ENCODE measurements at places on chromosomes 5 and 9. TPM values are rescaled to one million over a fixed set of nuclear protein-coding genes. Genes with fewer than 3 reads are reported as not detected.

GRCh38 chr5:156927545-156927944 lies 35.5 kb downstream of the TIMD4 start:
- no peak overlapping the region for H3K4me3 ChIP-seq
- H3K4me1 ChIP-seq, result no peaks in the 10 kb centered on the region
- H3K27ac ChIP-seq, result no peak overlapping the region
- DNase-seq, result no peak
- peaks cover 4% of the 10 kb centered on the region for H3K36me3 ChIP-seq

The TEX48 gene
- total RNA-seq, result not detected

DNA sequence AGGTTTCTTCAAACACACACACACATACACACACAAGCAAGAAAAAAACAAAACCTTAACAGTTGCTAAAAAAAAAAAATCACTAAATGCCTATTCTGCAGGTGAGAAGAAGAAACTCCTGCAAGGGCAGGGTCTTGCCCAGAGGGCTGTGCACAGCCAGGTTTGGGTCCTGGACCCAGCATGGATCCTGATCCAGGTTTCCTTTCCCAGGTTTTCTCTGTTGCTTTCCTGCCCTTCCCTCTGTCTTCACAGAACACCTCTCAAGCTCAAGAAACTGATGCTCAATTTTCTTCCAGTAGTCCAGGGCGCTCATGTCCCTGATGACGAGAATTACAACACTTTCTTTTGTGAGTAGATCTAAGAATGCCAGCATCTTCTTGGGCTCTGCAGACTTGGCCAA lies 136.6 kb downstream of the PAX5 start:
- H3K27ac ChIP-seq, result no peak overlapping the region
- no peak for DNase-seq
- H3K27me3 ChIP-seq, result peaks cover 80% of the 10 kb centered on the region
- H3K36me3 ChIP-seq, result no peaks in the 10 kb centered on the region
- no peak overlapping the region for H3K4me3 ChIP-seq
- H3K4me1 ChIP-seq, result no peaks in the 10 kb centered on the region

DNA sequence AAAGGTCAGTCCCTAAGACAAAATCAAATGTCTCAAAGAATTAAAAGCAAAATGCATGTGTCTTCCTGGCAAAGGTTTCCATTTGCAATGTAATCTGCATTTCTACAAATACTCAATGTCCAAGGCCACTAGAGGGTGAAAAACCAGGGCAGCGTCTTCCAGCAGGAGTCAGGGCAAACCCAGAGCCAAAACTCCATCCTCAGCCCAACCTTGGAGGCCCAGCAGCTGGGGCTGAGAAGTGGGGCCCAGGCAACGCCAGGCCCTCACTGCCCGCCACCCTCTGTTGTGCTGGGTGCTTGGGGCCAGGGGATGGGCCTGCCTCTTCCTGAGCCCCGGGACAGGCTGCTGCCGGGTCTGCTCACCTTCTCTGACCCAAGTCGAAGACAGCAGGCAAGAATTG lies 200.1 kb downstream of the PAX5 start:
- H3K36me3 ChIP-seq, result no peaks in the 10 kb centered on the region
- peaks cover 38% of the 10 kb centered on the region for H3K27me3 ChIP-seq
- H3K27ac ChIP-seq, result no peak overlapping the region
- DNase-seq, result no peak
- H3K4me1 ChIP-seq, result no peaks in the 10 kb centered on the region

DNA sequence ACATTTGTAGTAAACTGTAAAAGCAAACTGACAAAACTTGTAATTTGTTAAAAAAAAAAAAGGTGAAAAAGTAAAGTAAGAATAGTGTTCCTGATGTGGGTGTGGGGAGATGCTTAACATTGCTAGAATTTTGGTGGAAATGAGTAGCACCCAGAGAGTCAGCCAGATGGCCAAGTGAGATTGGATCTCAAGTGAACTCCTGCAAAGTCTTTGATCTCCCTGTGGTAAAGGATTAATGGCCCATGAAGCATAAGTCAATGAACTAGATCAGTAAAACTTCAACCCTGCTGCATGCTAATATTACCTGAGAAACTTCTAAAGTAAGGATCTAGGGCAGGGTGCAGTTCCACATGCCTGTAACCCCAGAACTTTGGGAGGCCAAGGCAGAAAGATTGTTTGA lies 19.0 kb upstream of the FAM169A start:
- no peaks in the 10 kb centered on the region for H3K4me1 ChIP-seq
- peaks cover 9% of the 10 kb centered on the region for H3K27me3 ChIP-seq
- no peak overlapping the region for H3K4me3 ChIP-seq
- no peak overlapping the region for H3K27ac ChIP-seq

The GCNT1 gene
- total RNA-seq, result 23.8 TPM

DNA sequence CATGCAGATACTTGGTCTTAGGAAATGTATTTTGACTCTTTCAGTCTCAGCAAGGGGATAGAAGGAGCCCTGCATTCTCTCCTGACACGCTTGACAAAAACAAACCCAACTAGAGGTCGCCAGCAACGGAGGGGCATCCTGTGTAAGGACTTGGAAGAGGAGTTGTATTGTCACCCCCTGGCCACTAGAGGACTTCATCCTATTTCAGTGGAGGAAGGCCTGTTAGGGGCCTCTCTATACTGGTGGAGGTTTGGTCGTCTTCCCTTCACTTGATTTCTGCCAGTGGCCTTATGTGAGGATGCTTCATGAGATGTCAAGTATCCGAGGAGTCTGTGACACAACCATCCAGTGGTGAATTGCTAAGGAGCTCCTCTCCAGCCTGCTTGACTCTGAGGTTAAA lies 122.8 kb upstream of the STC2 start:
- peaks cover 57% of the 10 kb centered on the region for H3K4me1 ChIP-seq
- DNase-seq, result no peak
- no peaks in the 10 kb centered on the region for H3K27me3 ChIP-seq
- no peaks in the 10 kb centered on the region for H3K36me3 ChIP-seq
- H3K4me3 ChIP-seq, result no peak overlapping the region
- peak overlapping the region; percentile 100 for H3K27ac ChIP-seq

The FBXW11 gene
- total RNA-seq, result 54.0 TPM

The ALDH1B1 gene
- 34.7 TPM for total RNA-seq
